WTC11 (cell line): ENCODE measurements at places on chromosomes 6 and 20.

- DNase-seq: no peak
These were observed 391 bp upstream of the B3GAT2 start for GRCh38 chr6:70957284-70957617.

DNA sequence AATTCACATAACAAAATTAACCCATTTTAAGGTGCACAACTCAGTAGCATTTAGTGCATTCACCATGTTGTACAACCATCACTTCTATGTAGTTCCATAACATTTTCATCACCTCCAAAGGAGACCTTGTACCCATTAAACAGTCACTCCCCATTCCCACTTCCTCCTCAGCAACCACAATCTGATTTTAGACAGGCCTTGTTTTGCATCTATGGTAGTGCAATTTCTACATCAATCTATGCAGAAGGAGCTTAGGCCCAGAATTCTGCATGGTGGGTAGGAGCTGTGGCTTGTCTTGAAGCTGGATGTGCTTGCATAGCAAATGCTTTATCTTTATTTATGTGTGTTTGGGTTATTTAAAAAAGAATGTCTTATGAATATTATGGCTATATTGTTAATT, 13.5 kb upstream of the HLA-DQA1 start:
- DNase-seq: no peak

DNA sequence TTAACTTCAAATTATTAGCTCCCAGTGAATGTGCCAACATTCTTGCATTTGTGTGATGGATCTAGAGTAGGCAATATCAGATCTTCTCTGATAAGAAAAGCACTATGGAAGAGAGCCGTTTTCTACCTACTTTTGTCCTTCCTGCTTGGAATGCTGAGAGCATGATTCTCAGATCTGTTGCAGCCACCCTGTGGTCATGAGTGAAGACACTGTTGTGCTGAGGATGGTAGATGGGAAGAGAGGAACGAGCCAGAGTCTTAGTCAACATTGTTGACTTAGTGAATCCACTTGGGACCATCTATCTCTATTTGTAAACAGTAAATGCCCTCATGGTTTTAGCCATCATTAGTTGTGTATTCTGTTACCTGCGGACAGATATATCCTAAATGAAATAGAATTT, 202.6 kb downstream of the CD109 start:
- no peak for DNase-seq

GRCh38 chr6:37289931-37290330, 32.0 kb upstream of the TMEM217 start:
- DNase-seq: no peak
